ENCODE measurements at places on chromosomes 7 and 10. TPM values are rescaled to one million over a fixed set of nuclear protein-coding genes. Genes with fewer than 3 reads are reported as not detected.

The ITIH2 gene
- polyA plus RNA-seq: 0.19 TPM

The EVX1 gene
- polyA plus RNA-seq: 0.04 TPM

The TRIM50 gene
- polyA plus RNA-seq: 0.21 TPM

The AOAH gene
- 2.9 TPM for polyA plus RNA-seq

The OR2A7 gene
- 9.2 TPM for polyA plus RNA-seq

The SLC26A5 gene
- polyA plus RNA-seq: not detected

GRCh38 chr7:6380310-6381095 is 67.3 kb downstream of the DAGLB start:
- DNase-seq: no peak

- no peak for DNase-seq
Measured at GRCh38 chr10:68046642-68047041, 28.4 kb downstream of the HERC4 start.

DNA sequence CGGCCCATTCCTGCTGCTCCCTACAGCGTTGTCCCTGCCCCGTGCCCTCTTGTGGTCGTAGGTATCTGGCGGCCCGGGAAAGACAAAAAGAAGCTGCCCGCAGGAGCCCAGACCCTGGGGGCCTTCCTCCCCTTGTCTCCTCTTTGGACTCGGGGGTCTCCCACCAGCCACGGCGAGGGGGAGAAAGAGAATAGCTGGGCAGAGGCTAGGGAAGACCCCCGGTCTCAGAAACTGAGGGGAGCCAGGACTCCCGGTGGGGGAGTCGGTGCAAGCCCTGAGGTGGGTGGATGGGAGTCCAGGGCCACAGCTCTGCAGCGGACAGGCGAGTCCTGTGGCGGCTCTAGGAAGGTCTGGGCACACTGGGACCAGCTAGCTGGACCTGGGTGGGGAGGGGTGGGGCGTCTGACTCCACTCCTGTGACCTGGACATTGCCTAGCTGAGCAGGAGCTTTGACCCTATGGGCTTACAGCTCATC is 1.3 kb upstream of the SH2D4B start:
- no peak for DNase-seq

DNA sequence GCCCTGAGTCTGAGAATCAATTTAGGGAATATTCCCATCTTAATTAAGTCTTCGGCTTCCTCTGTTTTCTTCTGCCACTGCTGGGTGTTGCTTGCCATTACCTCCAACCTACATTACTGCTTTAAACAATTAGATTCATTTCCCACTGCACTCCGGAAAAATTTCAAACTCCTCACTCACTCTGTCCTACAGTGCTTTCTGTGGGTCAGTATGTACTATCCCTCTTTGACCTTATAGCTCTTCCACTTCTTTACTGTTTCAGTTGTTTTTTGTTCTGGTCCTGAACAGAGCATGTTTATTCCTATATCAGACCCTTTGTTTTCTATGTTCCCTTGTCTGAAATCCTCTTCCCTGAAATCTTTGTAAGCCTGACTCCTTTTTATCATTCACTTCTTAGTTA is 160.6 kb downstream of the MAGI2 start:
- no peak for DNase-seq

DNA sequence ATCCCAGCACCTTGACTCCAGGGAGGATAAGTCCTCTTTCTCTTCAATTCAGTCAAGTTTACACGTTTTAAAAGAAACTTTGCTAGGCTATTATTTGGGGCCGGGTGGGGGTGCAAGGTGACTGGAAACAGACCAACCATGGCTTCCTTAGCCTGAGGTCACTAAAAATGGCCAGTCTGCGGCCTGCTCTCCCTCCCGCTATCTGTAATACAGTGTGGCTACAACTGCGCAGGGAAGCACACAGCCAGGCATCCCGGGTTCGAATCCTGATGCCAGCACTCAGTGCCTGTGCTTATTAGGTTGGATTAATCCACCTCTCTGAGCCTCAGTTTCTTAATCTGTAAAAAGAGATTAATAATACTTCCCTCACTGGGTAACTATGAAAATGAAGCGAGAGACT is 19.5 kb downstream of the ATP6V1F start:
- no peak for DNase-seq

GRCh38 chr7:64795176-64795575 is 948 bp downstream of the ZNF138 start:
- DNase-seq: no peak

DNA sequence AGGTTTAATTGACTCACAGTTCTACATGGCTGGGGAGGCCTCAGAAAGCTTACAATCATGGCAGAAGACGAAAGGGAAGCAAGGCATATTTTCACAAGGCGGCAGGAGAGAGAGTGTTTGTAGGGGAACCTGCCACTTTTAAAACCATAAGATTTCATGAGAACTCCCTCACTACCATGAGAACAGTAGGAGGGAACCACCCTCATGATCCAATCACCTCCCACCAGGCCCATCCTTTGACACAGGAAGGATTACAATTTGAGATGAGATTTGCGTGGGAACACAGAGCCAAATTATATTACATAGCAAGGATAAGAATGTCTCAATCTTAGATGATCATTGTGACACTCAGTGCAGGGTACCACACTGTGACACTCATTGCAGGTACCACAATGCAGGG is 44.2 kb downstream of the MRPL32 start:
- DNase-seq: no peak

GRCh38 chr7:4195660-4196059 is 486.4 kb upstream of the FOXK1 start:
- no peak for DNase-seq

DNA sequence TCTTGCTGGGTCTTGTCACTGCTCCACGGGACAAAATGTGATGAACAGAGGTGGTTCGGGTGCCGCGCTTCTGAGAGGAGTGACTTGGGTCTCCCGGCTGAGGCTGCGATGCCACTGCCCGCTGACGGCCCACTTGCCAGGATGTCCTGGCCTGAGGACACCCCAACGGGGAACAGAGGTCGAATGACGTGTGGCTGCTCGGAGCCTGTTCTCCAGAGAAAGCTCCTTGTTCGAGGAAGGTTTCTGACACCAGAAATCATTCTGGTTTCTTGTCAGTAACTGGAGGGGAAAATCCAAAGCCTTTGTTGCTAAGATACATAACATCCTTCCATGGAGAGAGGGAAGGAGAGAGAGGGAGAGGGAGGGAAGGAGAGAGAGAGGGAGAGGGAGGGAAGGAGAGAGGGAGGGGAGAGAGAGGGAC is 236.4 kb downstream of the WDR37 start:
- DNase-seq: no peak

- no peak for DNase-seq
Measured at GRCh38 chr7:115868369-115868768, 162.2 kb downstream of the TFEC start.

DNA sequence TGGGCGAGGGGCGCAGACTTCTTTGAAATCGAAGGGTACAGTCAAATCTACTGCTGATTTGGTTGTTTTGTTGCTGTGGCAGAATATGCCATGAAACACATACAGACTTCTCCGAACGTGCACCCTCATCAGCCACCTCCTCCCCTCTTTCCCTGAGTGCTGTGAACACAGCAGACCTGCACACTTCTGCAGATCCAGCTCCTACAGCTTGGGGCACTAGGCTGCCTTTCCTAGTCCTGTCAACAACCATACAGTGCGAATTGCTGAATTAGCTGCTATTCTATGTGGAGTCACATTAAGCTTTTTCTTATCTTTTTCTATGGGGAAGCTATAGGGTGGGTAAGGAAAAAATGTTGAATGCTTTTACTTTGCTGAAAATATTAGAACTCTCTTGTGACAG is 57.5 kb downstream of the COL17A1 start:
- DNase-seq: no peak

DNA sequence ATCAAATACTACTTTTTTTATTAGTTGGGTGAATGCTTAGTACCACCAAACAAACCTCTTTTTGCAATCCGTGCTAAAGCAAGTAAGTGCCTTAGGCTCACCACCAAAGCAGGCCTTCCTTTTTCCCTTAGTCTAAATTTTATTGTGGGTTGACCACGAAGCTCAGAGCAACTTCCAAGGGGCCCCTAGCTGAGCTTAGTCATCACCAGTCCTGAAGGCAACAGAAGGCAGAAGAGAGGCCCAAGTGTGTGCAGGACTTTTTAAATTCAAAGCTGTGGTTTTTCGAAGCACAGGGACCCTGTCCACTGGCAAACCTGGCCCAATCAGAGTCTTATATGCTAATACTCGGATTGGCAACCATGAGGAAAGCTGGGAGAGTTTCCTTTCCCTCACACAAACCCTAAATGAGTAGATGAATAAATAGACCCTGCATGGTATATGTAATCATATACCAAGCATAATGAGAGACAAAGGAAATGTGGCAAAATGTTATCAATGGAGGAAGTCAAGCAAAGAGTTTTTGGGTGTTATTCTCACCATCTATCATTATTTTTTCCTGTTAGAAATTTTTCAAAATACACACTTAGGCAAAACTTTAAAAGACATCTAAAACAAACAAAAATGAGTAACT is 453.2 kb upstream of the GALNT17 start:
- no peak for DNase-seq

GRCh38 chr7:77393261-77393660 is 22.9 kb downstream of the GSAP start:
- no peak for DNase-seq

DNA sequence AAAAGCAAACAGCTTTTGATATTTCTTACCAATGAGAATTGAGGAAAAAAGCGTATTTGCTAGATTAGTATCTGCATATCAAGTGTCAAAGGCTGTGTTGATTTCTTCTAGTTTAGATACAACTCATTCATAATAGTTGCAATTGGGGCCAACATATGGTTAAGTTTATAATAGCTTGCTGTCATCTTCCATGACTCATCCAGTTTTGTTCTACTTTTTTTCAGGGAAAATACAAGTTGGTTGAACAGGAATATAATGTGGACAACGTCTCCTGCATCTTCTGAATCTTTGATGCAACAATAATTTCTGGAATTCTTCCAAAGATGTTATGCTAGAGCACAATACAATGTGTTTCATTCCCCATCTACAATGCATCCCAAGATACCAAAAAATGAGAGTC is 182.0 kb downstream of the THSD7A start:
- DNase-seq: no peak

DNA sequence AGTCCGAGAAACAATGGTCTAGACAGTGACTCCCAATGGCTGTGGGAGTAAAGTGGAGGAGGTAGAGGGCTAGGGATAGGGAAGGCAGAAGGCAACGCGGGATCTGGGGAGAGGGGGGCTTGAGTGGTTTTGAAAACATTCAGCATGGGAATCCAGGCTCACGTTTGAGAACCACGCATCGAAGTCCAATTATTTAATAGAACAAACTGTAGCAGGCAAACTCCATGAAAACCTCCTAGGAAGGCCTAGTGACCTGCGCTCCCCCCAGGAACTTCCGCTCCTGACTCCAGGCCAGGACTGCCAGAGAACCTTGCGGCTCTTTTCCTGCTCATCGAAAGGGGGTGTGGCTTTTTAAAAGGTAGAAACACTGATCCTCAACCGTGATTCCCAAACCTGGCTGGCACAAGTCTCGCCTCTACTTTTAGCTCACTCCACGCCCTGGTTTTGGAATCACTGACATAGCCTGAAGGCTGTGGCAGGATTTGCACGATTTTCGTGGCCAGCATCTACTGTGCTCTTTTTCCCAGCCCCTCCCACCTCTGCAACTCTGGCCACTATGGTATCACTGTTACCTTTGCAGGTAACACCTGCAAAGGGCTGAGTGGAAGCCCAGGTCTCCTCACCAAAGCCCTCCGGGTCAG is 43.4 kb downstream of the MYOF start:
- DNase-seq: no peak

- no peak for DNase-seq
Measured at GRCh38 chr7:50815138-50815537, 32.4 kb upstream of the GRB10 start.

- DNase-seq: no peak
Measured at GRCh38 chr7:151877911-151878835, 1.3 kb upstream of the PRKAG2 start.

GRCh38 chr10:108708363-108708762 is 1214.9 kb downstream of the XPNPEP1 start:
- DNase-seq: no peak

- peak; percentile 44 for DNase-seq
Measured at GRCh38 chr10:35379226-35380137, 43.2 kb downstream of the CCNY start.

- DNase-seq: no peak
Measured at GRCh38 chr10:66586073-66586472, 339.8 kb upstream of the LRRTM3 start.

- DNase-seq: no peak
Measured at GRCh38 chr7:11006291-11006690, 32.6 kb downstream of the PHF14 start.

DNA sequence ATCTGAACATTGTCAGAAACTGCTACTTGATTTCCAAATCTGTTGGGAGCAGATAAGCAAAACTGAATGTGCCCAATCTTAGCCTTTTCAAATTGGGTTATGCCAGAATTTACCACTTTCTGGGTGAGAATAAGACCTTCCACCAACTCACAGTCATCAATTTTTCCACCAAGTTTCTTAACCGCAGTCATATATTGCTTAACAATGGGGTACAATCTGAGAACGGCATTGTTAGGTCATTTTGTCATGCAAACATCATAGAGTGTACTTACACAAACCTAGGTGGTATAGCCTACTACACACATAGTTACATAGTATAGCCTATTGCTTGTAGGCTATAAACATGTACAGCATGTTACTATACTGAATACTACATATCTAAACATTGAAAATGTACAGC is 16.0 kb downstream of the MRPS33 start:
- DNase-seq: no peak

DNA sequence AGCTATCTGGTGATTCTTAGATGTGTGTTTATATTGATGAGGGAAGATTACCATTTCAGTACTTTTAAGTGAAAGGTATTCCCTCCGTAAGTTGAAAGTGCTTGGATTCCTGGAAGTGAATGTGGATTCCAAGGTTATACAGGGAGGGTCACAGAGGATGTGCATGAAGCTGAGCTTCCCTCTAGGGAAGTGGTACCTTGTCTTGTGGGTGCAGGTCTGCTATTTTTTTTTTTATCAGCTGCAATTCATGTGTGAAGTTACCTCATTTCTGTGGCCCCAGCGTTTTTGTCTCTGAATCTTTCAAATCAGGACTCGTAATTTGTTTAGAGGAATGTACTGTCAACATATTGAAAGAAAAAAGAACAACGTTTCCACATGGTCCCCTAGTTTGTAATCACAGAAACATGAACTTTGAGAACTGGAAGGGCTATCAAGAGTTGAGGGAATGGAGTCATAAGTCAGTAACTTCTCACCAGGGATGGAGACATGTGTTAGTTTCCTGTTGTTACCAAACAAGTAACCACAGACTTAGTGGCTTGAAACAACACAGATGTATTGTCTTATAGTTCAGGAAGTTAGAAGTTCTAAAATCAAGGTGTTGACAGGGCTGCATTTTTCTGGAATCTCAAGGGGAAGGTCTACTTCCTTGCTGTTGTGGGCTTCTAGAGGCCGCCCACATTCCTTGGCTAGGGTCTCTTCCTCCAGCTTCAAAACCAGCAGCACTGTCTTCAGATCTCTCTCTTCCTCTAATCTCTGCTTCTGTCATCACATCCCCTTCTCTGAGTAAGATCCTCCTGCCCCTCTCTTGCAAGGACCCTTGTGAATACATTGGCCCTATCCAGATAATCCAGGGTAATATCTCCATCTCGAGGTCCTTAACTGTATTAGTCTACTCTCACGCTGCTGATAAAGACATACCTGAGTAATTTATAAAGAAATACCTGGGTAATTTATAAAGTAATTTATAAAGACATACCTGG is 64.4 kb downstream of the RAB18 start:
- DNase-seq: no peak

All from right renal cortex interstitium (tissue), 3 donors.